ENCODE measurements at places on chromosomes 7 and 10.

DNA sequence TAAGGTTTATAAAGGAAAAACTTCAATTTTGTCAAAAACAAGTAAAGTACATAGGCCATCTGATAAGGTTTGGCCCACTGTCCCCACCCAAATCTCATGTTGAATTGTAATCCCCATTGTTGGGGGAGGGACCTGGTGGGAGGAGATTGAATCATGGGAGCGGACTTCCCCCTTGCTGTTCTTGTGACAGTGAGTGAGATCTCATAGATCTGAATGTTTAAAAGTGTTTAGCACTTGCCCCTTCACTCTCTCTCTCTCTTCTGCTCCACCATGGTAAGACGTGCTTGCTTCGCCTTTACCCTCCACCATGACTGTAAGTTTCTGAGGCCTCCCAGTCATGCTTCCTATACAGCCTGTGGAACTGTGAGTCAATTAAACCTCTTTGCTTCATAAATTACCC lies 18.2 kb downstream of the MRPL32 start:
- DNase-seq = no peak

- DNase-seq = no peak
Measured at GRCh38 chr10:116147147-116147905, 125.7 kb downstream of the GFRA1 start.

DNA sequence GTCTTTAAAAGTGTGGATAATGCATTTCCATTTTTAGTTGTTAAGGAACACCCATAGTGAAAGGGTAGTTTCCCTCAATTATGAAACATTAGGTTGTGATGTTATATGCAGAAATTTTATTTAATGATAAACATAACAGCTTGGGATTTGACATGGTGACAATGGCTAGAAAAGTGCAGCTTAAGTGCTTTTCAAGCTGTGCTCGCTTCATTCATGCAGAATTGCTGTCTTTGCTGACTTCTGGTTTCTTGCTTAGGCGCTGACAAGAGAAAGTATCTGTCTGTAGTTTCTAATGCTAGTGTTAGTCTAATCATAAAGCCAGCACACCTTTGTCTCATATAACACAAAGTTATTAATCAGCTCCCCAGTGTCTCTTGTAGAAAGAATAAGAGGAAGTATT lies 170.0 kb downstream of the ARL5B start:
- no peak for DNase-seq

GRCh38 chr7:2384354-2385243 lies 18.8 kb upstream of the CHST12 start:
- no peak for DNase-seq

- no peak for DNase-seq
Measured at GRCh38 chr7:86951895-86952294, 107.6 kb downstream of the ELAPOR2 start.

- no peak for DNase-seq
Measured at GRCh38 chr10:87636313-87636915, 23.3 kb upstream of the PAPSS2 start.

DNA sequence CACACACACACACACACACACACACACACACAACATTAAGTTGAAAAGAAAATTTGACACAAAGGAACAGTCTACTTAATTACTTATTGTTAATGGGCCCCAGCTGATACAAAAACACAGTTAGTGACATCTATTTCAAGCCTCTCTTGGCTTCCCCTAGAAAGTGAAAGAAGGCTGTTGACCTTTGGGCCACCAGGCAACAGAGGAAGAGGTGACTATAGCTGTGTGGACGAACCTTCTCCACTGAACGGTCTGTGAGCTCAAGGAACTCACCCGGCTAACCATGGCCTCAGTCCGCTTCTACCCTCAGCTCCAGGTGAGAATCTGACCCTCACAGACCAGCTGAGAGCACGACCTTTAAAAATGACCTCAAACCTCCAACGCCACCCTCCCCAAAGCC lies 32.9 kb upstream of the CALN1 start:
- no peak for DNase-seq

GRCh38 chr7:27172315-27172774 lies 1.8 kb downstream of the HOXA10 start:
- no peak for DNase-seq

- no peak for DNase-seq
Measured at GRCh38 chr7:94507962-94508361, 1.6 kb upstream of the CASD1 start.

- DNase-seq = no peak
Measured at GRCh38 chr7:88597941-88598425, 161.5 kb upstream of the ZNF804B start.

GRCh38 chr10:33335801-33336581 lies 1.5 kb upstream of the NRP1 start:
- DNase-seq = no peak

All from stimulated activated CD4-positive, alpha-beta T cell treated with anti-CD3 and anti-CD28 coated beads, Interleukin-12 subunit alpha, Interleukin-12 subunit beta, amount 100 ng/mL, for 48 hours (primary cell).